GOT3 (cell line): ENCODE measurements at places on chromosomes 16 and 17.

- DNase-seq: no peak
These were observed 21.6 kb upstream of the CDH1 start for GRCh38 chr16:68715471-68715870.

- no peak for DNase-seq
These were observed 10.2 kb downstream of the CDH5 start for GRCh38 chr16:66376577-66377305.

DNA sequence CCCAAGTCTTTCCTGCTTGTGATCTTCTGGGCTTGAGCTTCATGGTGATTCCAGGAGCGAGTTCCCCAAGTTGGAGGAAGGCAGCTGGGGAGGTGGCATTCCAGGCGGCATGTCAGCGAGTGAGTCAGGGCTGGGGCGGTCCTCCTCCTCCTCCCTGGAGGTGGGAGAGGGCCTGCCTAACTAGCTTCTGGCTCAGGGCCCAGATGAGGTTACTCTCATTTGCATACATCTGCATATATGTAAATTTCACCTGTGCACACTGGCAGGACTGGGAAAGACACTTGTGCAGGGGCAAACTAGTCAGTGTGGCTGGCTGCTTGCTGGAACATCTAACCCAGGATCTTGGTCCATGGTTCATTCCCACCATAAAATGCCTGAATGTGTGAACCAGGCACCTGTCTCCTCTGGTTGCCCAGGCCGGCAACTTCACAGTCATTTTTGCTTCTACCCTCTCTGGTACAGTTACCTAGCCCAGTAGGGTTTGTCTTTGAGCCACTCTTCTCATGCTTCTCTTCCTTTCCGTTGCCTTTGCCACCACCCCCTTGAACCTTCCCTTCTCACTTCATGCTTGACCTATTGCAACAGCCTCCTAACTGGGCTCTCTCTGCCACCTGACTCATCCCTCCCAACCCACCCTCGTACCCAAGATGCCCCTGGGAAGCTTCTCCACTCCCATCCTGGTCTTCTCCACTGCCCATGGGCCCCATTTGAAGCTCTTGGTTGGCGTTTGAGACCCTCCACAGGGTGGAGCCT, 9.6 kb upstream of the DLX4 start:
- DNase-seq: no peak

DNA sequence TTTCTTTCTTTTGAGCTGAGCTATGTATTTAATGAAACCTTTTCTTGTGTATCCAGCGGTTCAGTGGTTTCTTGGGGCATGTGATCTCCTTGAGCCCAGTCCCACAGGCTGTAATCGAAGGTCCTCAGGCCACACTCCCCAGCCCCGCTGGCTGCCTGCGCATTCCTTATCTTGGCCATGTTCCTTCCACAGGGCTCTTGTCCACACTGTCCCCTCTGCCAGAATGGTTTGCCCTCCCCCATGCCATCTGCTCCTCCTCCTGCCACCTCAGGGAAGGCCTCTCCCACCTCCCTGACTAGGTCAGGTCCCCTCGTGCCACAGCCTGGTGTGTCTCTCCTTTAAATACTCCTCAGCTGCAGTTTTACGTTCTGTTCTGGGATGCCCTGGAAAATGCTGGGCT, 12.1 kb upstream of the NLRC5 start:
- DNase-seq: no peak

DNA sequence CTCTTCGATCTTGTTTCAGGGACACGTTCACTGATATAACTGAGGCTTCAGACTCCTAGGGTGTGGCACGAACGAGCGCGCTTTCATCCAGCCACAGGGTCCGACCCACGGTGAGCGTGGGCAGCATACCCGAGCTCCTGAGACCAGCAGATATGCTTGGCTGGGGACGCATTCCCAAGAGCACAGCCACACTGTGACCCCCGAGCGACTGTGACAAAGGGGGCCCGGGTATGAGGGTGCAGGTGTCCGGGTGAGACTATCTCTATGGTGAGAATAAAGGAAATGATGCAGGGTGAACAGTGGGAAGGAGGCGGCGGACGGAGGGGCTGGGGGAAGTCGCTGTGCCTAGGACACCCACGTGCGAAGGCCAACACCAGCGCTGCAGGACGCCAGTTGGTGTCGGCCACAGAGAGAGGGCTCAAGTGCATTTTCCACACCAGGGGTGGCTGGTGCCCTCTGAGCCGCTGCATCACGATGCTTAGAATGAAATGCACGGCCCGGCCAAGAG, 17.6 kb downstream of the RPH3AL start:
- DNase-seq: no peak

- DNase-seq: no peak
These were observed 19.5 kb upstream of the CAPN15 start for GRCh38 chr16:507996-508395.

DNA sequence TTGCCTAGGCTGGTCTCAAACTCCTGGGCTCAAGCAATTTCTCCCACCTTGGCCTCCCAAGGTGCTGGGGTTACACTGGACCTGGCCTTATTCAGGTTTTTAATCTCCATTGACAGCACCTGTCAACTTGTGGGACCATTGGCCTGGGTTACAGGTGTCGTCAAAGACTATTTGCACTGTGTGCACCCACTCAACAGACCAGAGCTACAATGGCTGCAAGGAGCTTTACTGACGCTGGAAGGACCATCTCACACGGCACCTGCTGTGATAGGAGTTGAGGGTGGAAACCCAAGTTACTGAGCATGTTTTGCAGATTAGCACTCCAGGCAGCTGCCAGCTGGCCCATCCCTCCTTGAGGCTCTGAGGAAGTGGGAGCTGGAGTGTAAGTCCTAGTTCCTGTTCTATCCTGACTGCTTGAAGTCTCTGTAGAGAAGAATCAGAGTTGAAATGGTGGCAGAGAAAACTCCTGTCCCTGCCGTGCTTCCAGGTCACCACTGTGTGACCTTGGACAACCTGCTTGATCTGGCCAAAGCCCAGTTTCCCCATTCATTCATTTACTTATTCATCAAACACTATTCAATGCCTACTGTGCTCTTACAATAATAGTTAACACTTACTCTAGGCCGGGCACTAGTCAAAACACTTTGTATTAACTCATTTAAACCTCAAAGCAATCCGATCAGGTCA, 42.4 kb upstream of the LONP2 start:
- no peak for DNase-seq

DNA sequence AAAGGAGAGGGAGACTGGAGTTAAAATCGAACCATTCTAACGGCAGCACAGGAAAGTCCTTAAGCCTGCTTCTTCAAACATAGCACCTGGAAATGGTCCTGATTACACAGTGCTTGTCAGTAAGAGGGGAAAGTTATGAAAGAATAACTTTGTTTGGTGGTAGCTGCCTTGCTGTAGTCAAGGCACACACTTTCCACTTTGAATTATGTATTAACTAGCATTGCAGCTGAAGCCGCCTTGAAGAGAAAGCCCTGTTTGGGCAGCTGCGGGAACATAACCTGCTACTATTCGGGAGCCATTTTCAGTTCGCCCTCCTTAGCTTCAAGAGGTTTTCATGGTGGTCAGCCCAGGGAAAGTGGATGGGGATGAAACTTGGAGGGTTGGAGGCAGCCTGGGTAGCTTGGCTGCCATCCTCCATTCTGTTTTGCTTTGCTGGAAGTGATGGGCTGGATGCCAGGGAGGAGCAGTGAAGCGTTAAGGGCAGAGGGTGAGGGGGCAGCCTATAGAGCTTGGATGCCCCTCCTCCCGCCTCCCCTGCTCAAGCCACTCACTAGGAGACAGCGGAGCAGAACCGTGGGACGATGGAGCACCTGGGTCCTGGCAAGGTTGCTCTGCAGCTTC, 5.3 kb upstream of the HAS3 start:
- DNase-seq: no peak

DNA sequence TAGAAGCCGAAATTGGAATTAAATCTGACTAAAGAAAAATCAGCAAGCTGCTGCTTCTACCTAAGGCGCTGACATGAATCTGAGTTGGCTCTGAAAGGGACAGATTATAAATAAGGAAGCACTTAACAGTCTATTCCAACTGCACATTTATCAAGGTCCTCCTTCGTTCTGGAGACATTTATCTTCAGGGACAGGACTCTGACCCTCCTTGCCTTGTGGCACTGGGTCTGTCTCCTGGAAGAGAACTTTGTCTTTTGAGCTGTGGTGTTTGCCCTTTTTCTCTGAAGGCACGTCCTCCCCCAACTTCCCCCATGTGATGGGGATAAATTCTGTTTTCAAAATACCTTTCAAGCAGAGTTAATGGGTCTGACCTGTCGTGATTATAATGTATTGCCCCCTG, 47.0 kb upstream of the MARCHF10 start:
- DNase-seq: no peak

DNA sequence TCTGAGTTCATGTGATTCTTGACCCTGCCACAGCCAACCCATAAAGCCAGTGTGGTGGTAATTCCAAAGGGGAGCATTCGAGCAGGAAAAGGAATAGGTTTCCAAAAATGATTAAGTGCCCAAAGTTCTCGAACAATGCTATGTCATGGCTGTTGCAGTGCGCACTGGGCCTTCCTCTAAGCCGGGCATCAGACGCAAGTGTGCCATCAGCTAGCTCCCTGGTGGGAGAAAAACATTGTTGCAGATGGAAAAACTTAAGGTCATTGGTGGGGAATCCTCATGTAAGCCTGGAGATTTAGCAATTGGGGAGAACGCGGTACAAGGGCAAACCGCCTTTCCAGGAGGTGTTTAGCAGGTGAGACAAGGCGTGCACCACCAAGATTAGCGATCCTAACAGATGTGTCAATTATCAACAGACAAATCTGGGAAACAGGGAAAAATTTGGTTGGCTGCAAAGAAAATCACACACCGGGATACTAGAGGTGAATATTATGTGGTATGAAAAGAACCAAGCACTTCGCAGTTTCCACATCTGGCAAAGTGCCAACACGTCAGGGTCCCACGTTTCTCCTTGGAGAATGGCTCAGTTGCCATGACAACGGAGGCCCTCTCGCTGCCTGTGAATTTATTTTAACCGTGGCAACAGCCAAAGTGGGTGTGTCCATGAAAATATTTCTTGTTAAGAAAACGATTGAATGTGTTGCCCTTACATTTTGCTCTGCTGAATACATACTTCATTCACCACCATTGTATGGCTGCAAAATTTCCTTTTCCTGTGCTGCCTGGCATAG, 118.5 kb upstream of the CACNG5 start:
- DNase-seq: no peak

DNA sequence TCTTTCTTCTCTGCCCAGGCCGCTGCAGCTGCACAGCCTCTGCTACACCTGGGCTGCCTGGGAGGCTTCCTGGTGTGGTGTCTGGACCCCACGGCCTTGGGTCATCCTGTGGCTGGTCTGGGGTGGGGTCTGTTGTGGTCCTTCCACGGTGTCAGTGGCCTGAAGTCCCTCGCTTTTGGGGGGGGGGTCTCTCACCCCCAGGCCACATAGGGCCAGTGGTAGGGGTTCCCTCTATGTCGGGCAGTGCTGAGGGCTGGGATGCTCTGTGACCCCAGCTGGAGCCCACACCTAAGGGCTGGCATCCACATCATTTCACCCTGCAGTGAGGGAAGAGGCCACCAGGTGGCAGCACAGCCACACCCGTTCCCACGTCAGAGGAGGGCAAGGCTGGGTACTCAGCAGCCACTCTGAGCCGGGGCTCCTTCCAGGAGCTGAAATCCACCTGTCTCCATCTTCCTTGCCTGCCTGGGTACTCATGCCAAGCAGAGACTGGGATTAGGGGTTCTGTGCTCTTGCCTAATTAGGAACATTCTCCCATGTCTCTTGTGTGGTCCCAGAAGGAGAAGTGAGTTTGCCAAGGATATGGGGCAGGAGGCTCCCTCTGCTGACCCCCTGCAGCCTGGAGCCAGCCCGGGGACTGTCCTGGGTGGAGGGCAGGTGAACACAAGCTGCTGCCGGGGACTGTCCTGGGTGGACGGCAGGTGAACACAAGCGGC, 13.0 kb downstream of the ENGASE start:
- DNase-seq: peak; percentile 22

DNA sequence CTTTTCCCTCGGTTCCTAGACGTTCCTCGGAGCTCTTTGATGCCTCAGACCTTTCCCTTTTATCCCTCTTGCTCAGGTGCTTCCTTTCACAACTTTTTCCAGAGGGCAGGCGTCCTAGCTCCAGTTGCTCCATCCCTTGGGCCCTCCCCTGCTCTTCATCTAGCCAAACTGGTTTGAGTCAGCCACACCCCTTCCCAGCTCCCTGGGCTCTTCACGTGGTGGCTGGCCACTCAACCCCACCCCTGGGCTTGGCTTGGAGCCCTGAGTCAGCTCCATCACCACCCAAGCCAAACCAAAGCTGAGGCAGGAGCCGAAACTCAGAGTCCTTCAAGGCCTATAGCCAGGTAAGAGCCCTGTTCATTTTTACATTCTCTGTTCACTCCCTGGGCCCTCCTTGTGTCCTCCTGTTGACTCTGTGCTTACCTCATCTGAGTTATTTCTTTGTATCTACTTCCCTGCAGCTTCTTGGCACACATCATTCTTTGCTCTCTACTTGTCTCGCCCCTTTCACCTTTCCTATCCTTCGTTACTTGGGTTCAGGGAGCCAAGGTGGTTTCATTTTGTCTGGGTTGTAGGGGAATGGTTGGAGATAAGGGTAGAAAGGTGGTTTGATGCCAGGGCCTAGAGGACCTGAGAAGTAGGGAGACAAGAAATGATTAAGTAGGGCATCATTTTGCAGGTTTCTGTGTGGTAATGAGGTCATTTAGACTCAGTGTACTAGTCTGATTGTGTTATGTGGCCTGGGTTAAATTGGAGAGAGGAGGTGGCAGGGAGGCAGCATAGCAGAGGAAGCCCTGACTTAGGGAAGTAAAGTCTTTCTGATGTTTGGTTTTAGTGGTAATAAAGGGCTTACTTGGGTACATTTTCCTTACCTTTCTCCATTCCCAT, 7.6 kb upstream of the PHKG2 start:
- DNase-seq: no peak

DNA sequence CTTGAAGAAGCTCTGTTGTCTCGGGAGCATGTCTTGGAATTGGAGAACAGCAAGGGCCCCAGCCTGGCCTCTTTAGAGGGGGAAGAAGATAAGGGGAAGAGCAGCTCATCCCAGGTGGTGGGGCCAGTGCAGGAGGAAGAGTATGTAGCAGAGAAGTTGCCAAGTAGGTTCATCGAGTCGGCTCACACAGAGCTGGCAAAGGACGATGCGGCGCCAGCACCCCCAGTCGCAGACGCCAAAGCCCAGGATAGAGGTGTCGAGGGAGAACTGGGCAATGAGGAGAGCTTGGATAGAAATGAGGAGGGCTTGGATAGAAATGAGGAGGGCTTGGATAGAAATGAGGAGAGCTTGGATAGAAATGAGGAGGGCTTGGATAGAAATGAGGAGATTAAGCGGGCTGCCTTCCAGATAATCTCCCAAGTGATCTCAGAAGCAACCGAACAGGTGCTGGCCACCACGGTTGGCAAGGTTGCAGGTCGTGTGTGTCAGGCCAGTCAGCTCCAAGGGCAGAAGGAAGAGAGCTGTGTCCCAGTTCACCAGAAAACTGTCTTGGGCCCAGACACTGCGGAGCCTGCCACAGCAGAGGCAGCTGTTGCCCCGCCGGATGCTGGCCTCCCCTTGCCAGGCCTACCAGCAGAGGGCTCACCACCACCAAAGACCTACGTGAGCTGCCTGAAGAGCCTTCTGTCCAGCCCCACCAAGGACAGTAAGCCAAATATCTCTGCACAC, 21.2 kb downstream of the AKAP1 start:
- no peak for DNase-seq

- no peak for DNase-seq
These were observed 8.7 kb upstream of the GFOD2 start for GRCh38 chr16:67727521-67728485.
